Caco-2 (cell line): ENCODE measurements at places on chromosomes 4 and X. TPM values are rescaled to one million over a fixed set of nuclear protein-coding genes. Genes with fewer than 3 reads are reported as not detected.

GRCh38 chr4:121448231-121448630 lies 67.4 kb upstream of the QRFPR start:
- no peak overlapping the region for H3K27ac ChIP-seq
- H3K4me3 ChIP-seq: no peak overlapping the region
- peak; percentile 56 for DNase-seq
- no peaks in the 10 kb centered on the region for H3K27me3 ChIP-seq
- peaks cover 33% of the 10 kb centered on the region for H3K4me1 ChIP-seq

DNA sequence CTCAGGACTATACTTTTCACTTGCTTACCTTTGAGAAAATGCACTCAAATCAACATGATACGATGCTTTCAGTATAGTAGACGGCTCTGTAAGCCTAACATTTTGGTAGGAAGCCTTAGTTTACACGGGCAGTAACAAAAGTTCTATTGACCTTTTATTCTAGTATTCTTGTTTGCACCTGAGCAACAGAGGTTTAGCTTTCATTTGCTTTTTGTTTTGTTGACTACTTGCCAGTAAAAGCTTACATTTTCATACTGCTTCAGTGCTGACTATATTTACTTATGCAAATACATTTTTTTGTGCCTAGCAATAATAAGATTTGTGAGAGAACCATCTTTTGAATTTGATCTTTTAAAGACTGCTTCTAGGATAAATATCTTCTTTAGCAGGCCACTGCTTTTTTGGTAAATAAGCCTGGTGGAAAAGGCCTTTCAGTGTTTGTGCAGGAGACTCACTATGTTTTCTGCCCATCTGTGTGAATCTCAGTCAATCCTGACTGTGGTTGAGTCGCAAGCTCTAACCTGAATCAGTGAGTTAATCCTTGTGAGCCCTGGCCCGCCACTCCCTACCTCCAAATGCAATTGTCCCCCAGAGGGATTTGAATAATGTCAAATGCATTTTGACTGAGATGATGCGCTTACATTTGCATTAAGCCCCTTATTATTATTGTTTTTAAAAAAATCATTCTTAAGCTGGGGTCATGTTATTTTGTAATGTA lies 21.9 kb downstream of the FHIP1A start:
- no peak overlapping the region for H3K27ac ChIP-seq
- no peaks in the 10 kb centered on the region for H3K36me3 ChIP-seq
- peaks cover 6% of the 10 kb centered on the region; the same call in 1 of the 2 replicates for H3K4me1 ChIP-seq
- DNase-seq: no peak
- no peak overlapping the region for H3K4me3 ChIP-seq

DNA sequence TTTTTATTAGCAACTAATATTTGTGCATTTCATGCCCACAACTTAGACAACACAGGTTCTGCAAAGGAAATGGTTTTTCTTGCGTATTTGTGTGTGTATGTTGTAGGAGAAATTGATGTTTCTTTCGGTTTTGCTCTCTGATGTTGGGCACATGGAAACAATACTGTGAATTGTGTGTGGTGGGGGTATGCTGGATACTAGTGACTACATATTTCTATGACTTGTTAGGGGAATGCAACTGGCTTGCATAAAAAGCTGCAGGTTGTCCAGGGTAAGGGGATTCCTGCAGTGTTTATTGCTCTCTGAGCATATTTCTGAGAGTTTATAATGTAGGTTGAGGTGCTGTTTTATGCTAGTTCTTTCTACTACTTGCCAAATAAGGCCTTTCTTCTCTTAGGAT lies 11.6 kb downstream of the DLG3 start:
- H3K36me3 ChIP-seq: no peaks in the 10 kb centered on the region
- H3K4me3 ChIP-seq: peak overlapping the region; percentile 86
- H3K27me3 ChIP-seq: no peaks in the 10 kb centered on the region
- peaks cover 16% of the 10 kb centered on the region; the same call in 1 of the 2 replicates for H3K4me1 ChIP-seq
- peak overlapping the region; percentile 94 for H3K27ac ChIP-seq
- no peak for DNase-seq

DNA sequence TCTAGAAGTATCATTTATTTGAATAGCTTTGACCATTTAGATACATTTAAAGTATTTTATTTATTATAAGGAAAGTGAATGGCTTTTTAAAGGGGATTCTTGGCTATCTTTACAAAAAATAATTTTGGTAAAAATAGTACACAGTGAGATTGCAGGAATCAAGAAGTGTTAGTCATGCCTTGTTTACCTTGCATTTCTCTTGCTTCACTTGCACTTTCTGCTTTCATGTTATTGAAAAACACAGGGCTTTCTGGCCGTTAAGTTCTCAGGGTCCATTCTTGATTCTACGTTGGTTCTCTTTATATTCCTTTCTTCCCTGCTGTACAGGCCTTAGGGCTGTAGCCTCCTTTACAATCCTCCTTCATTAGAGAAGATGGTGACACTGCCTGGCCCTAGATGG lies 21.8 kb upstream of the SEC24D start:
- H3K4me1 ChIP-seq: no peaks in the 10 kb centered on the region
- H3K27ac ChIP-seq: no peak overlapping the region
- H3K27me3 ChIP-seq: no peaks in the 10 kb centered on the region; the same call in 1 of the 2 replicates
- DNase-seq: no peak

- no peaks in the 10 kb centered on the region for H3K27me3 ChIP-seq
- peaks cover 20% of the 10 kb centered on the region for H3K4me1 ChIP-seq
- DNase-seq: no peak
- no peak overlapping the region for H3K27ac ChIP-seq
- no peak overlapping the region for H3K4me3 ChIP-seq
- H3K36me3 ChIP-seq: no peaks in the 10 kb centered on the region; the same call in 1 of the 2 replicates
Measured at GRCh38 chr4:73445383-73446335, 9.6 kb downstream of the AFP start.

- no peak overlapping the region for H3K27ac ChIP-seq
- H3K4me3 ChIP-seq: no peak overlapping the region
- no peaks in the 10 kb centered on the region for H3K27me3 ChIP-seq
Measured at GRCh38 chr4:99991741-99992140, 41.7 kb upstream of the H2AZ1 start.

- H3K36me3 ChIP-seq: no peaks in the 10 kb centered on the region
- H3K4me1 ChIP-seq: no peaks in the 10 kb centered on the region
- no peaks in the 10 kb centered on the region for H3K27me3 ChIP-seq
- no peak overlapping the region for H3K4me3 ChIP-seq
Measured at GRCh38 chrX:53831662-53832635, 145.4 kb upstream of the HUWE1 start.

Gene IL13RA2
- not detected in 2 replicates for total RNA-seq
